ENCODE measurements at places on chromosomes 2 and 18. TPM values are rescaled to one million over a fixed set of nuclear protein-coding genes. Genes with fewer than 3 reads are reported as not detected.
A peak's percentile ranks its signal among the peaks of the same experiment; 100 is the strongest.

GRCh38 chr2:26086779-26087178 lies 52.9 kb downstream of the RAB10 start:
- no peak for DNase-seq

- no peak for DNase-seq
These were observed 40.9 kb downstream of the TMEM247 start for GRCh38 chr2:46520130-46520711.

DNA sequence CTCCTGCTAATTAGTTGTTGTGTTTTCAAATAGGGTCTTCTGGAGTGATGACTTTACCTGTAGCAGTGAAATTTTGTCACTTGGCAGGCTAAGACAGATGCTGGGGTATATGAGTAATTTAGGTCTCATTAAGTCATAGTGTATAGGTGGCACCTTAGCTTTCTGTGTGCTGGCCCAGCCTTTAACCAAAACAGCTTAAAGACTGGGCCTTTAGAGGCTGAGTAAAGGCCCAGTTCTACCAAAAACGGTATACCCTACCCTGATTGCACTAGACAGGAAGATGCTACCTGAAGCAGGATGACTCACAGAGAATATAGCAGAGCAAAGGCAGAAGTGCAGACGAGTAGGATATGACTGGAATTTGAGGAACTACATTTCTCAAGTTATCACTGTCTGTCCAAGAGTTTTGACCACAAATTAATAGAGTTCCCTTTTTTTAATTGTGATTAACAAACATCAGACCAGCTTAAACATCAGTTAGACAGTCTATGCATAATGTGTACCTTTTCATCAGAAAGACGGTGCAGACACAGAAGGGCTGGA lies 337.9 kb upstream of the SALL3 start:
- peak; percentile 64 for DNase-seq

- DNase-seq: no peak
These were observed 25.4 kb downstream of the DDX1 start for GRCh38 chr2:15616850-15617777.

DNA sequence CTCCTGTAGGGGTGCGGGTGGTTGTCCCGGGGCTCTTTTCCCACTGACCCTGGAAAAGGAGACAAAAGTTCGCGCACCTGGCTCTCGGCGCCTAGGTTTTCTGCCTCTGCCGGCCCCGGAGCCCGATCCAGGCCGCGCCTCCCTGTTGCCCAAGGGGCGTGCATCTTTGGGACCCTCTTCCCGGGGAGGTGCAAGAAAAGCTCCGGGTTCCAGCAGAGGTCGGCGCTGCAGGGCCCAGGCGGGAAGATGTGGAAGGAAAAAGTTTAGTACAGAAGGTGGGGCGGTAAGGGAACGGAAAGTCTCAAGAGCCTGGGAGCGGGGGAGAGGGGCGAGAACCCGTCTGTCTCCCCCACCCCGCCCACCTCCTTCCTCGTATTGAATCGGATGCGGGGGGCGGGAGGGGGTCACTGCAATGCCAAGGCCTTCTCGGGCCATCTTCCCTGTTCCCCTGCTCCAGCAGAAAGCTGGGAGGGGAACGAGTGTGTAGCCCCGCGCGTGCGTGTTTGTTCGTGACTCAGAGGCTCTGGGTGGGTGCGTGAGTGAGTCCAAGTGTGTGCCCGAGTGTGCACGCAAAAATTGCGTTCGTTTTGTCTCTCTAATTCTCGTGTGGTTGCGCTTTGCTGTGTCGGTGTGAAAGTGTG lies 6.3 kb upstream of the EN1 start:
- peak; percentile 74 for DNase-seq

DNA sequence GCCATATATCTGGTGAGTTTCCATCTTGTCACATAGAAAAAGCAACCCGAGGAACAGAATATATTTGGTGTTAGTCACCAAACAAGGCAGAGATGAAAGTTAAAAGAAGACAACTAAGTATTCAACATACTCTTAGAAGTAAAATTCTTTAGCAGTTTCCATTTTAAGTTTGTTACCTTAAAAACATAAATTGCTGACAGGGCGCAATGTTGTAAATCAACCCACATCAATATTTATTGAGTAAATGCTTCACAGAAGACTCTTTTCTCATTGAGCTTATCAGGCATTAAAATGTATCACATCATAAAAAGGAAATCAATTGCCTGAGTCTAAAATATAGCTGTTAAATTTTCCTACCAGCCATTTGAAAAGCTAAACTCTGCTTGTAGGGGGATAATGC lies 603.0 kb downstream of the FBXO15 start:
- no peak for DNase-seq

DNA sequence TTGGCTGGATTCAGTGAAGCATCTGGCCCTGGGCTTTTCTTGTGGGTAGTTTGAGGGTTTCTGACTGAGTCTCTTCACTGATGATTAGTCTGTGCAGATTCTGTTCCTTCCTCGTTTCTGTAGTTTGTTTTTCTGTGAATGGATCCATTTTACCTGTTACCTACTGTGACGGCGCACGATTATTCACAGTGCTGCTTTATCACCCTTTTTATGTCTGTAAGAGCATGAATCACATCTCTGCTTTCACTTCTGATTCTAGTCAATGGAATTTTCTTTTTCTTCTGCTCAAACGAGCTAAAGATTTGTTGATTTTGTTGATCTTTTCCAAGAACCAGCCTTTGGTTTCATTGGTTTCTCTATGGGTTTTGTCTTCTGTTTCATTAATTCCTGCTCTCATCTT lies 60.8 kb downstream of the SLC66A2 start:
- no peak for DNase-seq

GRCh38 chr2:20877960-20878359 lies 55.1 kb upstream of the LDAH start:
- no peak for DNase-seq

DNA sequence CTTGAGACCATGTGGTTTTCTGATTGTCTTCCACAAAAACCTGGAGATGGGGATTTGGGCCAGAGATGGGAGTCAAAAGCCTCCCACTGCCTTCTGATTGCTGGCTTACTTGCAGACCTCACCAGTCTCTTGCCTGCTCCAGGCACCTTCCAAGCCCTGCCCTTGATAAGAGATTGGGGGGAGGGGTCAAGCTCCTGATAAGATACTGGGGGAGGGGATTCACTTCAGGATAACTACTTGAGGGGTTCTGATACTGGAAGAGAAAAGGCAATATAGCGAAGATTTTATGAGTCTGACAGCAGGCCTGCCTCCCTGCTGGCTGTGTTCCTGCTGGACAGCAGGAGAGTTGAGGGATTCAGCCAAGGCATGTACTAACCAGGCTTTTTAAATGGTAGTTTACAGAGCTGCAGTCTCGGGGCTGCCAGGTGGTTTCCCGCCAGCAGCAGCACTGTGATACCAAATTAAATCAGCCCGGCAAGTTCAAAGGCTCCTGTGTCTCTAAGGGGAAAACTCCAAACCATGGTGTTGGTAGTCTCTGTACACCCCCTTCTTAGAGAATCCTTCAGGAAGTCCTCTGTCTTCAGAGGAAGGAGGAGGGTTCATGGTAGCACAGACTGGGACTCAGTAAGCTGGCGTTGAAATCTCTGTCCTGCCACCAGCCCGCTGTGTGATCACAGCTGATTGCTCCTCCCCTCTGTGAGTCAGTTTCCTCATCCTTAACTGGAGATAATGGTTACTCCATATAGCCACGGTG lies 58.3 kb downstream of the FBXO36 start:
- DNase-seq: peak; percentile 84

DNA sequence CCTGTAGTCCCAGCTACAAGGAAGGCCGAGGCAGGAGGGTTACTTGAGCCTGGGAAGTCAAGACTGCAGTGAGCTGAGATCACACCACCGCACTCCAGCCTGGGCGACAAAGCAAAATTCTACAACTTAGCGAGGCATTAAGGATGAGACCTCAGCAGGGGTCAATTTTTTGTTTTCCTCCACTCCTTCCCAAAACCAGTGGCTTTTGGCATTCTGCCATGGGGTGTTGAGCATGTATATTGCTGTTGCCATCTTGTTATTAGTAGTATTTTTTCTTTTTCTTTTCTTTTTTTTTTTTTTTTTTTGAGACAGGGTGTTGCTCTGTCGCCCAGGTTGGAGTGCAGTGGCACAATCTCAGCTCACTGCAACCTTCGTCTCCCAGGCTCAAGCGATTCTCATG lies 8.9 kb upstream of the GIGYF2 start:
- no peak for DNase-seq

GRCh38 chr2:182066400-182067087 lies 80.9 kb downstream of the PPP1R1C start:
- DNase-seq: peak; percentile 65

DNA sequence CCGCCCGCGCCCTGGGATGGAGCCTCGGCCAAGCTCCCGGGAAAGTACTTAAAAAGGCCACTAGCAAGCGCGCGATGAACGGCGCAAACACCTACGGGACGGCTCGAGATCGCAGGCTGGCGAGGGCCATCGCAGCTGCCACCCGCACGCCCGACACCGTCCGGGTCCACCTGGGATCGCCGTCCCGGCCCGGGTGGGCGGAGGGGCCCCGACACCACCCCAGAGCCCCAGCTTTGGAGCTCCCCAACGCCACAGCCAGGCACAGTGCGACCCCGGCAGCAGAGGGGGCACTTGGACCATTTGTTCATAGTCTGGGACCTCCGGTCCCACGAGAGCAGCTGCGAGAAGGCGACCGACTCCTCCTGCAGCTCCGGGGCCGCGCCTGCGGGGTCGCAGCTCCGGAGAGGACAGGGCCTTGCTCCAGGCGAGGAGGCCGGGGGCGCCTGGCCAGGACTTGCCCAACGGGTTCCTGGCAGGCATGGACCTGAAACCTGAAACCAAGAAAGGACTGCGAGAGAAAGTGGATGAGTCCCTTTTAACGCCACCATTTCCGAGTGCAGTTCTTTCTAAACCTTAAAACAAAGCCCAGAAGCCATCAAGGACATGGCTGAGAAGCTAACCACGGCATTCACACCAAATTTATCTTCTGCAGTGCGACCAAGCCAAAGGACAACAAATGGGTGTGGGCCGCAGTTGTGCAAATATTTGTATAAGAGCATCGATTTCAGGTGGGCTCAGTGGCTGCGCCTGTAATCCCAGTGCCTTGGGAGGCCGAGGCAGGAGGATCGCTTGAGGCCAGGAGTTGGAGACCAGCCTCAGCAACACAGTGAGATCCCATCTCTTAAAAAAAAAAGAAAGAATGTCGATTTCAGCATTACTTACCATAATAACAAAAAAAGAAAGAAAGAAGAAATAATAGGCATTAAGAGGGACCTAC lies 54.0 kb upstream of the IMP4 start:
- DNase-seq: no peak

GRCh38 chr2:74560591-74560990 lies 6.1 kb downstream of the DOK1 start:
- peak; percentile 58 for DNase-seq

- DNase-seq: no peak
These were observed 382.7 kb upstream of the SALL3 start for GRCh38 chr18:78596794-78597345.

Gene AGXT
- not detected for total RNA-seq

Gene MOCOS
- total RNA-seq: 14.4 TPM

Gene TAF4B
- total RNA-seq: 5.1 TPM

Gene CYTIP
- 1.4 TPM for total RNA-seq

Gene RASGRP3
- 0.72 TPM for total RNA-seq

Gene PARD3B
- 22.4 TPM for total RNA-seq

Gene DOK1
- total RNA-seq: 89.8 TPM
